Left cardiac atrium (tissue), 4 donors: ENCODE measurements at places on chromosomes 7 and 10. TPM values are rescaled to one million over a fixed set of nuclear protein-coding genes. Genes with fewer than 3 reads are reported as not detected.

Gene THNSL1
- 2.6 TPM for total RNA-seq

- DNase-seq, result no peak
Measured at GRCh38 chr7:14606101-14606500, 296.4 kb downstream of the DGKB start.

DNA sequence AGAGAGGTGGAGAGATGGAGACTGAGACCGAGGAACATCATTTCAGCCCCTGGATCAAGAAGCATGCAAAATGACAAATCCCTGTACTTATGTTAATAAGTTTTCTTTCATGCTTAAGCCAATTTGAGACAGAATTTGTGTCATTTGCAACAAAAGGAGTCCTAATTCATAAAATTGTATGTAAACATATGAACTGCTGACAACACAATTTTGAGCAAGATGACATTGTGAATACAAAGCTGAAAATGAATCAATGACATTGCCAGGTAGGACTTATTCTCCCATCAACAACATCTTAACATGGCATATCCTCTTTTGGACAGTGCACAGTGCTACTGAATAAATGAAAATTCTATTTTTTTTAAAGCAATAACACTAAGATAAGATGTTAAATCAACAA lies 264.0 kb downstream of the WDR11 start:
- DNase-seq, result no peak

Gene LLCFC1
- total RNA-seq, result not detected

GRCh38 chr10:21069929-21070700 lies 173.0 kb upstream of the NEBL start:
- no peak for DNase-seq

DNA sequence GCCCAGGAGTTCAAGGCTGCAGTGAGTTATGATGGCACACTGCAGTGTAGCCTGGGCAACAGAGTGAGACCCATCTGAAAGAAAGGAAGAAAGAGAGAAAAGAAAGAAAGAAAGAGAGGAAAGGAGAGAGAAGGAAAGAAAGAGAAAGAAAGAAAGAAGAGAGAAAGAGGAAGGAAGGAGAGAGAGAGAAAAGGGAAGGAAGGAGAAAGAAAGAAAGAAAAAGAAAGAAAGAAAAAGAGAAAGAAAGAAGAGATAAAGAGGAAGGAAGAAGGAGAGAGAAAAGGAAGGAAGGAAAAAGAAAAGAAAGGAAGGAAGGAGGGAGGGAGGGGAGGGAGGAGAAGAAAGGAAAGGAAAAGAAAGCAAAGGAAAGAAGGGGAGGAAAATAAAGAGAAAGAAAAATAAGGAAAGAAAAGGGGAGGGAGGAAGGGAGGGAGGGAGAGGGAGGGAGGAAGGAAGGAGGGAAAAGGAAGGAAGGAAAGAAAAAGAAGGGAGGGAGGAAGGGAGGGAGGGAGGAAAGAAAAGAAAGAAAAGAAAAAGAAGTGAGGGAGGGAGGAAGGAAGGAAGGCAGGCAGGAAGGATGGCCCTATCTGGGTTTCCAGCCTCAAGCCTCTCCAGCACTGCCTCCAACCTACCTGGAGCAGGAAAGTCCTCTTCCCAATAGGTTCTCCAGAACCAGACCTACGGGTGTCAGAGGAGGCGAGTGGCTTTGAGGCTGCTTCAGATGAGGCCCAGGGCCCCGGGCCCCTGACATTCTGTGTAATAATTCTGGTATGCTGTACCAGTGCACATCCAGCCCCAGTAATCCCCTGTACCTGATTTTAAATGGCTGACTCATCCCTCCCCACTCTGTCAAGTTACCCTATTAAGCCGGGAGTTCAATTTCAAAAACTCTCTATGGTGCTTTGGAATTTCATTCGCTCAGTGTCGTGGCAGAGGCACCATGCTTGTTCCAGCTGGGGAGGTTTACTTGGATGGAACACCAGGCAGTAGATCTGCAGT lies 6.8 kb upstream of the PARD3 start:
- DNase-seq, result no peak

- no peak for DNase-seq
Measured at GRCh38 chr10:52706332-52707070, 66.1 kb downstream of the MBL2 start.

DNA sequence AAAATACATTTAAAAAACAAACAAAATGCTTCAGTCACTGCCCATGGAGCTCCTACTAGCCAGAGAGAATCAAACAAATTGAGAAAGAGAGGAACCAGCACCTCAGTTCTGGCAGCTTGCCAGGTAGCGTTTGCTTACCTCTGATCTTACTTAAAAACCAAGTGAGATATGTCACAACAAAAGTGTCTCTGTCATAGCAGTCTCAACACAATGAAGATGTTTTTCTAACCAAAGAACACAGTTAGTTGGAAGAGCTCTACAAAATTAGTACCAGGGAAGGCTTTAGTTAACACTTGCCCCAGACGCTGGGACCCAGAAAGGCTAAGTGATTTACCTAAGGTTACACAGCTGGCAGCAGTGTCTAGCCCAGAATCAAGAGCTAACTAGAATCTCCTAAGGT lies 3.4 kb downstream of the DOCK4 start:
- DNase-seq, result peak; percentile 52

Gene FAM131B
- total RNA-seq, result 0.97 TPM

DNA sequence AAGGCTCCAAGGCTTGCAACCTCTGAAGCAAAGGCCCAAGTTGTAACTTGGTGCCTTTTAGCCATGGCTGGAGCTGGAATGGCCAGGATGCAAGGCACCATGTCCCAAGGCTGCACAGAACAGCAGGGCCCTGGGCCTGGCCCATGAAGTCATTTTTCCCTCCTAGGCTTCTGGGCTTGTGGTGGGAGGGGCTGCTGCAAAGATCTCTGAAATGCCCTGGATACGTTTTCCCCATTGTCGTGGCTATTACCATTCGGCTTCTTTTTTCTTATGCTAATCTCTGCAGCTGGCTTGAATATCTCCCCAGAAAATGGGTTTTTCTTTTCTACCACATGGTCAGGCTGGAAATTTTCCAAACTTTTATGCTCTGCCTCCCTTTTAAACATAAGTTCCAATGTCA lies 234.2 kb downstream of the CDK14 start:
- no peak for DNase-seq

DNA sequence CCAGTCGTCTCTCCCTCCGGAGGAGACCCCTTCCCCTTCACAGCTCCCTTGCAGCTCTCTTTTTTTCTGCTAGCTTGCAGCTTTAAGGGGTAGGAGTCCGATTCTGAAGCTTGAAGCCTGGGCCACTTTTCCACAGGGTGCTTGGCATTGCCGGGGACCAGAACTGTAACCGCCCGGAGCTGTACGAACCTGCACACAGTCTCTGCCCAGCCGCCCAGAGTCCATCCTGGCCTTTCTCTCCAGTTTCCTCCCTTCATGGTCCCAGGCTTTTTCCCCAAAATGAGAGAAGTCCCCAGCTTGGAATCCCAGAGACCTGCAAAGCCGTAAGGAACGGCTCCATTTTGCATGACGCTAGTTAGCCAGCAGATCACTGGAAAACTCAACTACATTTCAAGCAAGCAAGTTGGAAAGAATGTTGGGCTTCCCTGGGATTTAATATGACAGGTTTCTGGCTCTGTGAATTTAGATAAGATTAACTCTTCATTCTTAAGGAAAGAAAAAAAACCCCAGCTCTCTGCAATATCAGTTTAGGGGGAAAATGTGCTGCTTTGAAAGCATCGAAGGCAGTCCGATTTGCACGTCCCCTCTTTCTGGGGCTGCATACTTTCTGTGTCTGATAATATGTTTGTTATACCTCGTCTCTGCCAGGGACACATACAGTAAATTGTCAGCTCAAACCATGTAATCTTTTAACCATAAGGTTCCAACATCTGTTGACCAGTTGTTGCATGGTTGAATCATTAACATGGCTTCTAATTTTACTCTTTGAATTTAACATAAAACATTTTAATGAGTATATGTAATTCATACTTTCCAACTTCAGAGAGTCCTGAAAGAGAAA lies 190.0 kb upstream of the LYZL2 start:
- no peak for DNase-seq

- DNase-seq, result no peak
Measured at GRCh38 chr10:17316488-17317170, 88.6 kb downstream of the VIM start.

DNA sequence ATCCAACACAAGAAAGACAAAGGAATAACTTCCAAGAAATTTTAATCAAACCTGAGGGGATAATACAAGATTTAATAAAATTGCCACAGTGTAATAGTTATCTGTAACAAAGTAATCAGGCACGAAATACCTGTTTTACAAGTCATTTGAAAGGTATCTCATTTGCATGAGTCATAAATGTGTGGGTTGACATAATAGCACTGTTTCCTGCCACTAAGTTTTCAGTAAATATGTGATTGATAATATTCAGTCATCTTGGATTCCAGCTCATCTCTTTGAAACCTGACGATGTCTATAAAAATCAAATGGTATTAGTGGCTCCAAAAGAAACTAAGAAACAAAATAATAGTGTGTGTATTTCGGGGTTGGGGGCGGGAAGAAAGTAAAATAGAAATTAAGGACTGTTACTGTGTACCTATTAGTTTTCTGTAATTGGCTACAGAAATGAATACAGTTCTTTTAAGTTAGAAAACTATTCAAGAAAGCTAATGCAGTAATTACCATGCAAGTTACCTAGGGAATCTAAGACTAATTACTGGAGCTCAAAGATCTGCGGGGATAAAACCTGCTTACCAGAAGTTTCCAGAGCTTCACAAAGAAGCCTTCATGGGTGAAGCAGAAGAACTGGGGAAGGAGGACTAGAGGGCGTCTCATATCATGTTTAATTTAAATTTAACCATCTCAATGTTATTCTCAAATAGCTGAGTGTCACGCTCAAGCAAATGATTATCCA lies 100.7 kb downstream of the ST8SIA6 start:
- DNase-seq, result no peak

Gene ERCC6
- 17.1 TPM for total RNA-seq

Gene GRM3
- not detected for total RNA-seq

DNA sequence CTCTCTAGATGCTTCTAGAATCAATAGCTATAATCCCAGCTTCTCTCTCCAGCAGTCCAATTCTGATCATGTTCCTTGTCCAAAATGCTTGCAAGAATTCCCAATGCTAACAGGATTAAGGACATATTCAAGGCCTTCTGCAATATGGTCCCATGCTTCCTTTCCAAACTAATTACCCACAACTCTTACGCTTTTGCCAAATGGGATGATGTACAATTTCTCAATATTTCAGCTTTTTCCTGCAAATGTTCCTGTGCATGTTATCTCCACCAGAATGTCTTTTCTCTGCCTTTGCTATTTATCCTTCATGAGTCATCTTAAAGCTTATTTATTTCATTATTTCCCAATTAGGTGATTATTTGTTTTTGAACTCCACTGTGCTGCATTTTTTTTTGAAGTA lies 556.4 kb downstream of the SORCS1 start:
- no peak for DNase-seq

GRCh38 chr10:69479240-69480067 lies 28.2 kb downstream of the TSPAN15 start:
- peak; percentile 57 for DNase-seq

DNA sequence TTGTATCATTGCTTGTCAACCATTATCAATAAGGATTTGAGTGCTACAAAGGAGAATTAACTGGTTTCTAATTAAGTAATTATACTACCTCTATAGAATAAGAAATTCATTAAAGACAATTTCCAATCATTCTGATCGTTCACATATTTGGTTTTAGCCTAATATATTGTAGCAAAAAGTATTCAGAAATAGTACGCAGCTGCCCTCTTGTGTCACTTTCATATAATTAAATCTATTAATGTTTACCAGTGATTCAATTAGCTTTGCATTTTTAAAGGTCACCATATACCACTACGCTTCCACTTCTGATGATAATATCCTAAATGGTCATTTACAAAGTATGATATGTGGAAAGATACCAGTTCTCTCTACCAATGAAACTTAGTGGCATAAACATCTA lies 128.3 kb downstream of the NEBL start:
- DNase-seq, result no peak

DNA sequence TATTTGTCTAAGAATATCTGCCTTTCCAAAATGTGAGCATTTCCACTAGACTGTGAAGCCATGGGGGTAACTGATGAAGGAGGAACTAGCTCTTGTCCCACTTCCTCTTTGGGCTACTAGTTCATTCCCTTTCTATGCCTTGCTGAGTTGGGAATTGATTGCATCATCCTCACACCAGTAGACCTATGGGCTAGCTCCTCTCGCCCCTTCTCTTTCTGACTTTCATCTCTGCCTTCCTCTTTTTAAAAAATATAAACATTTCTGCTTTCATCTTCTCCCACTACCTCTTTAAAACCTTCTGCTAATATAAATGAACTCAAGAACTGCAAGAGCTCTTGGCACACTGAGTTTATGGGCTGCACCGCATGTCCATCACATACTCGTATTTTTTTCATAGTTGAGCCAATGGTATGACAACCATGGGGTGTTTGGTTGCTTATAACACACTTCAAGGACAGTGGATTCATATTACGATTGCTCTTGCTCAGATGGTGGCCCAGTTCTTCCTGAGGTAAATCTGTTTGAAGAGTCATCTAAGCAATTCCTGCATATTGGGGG lies 182.0 kb downstream of the REEP3 start:
- DNase-seq, result no peak

- DNase-seq, result no peak
Measured at GRCh38 chr10:48279081-48279751, 4.7 kb upstream of the FRMPD2 start.

DNA sequence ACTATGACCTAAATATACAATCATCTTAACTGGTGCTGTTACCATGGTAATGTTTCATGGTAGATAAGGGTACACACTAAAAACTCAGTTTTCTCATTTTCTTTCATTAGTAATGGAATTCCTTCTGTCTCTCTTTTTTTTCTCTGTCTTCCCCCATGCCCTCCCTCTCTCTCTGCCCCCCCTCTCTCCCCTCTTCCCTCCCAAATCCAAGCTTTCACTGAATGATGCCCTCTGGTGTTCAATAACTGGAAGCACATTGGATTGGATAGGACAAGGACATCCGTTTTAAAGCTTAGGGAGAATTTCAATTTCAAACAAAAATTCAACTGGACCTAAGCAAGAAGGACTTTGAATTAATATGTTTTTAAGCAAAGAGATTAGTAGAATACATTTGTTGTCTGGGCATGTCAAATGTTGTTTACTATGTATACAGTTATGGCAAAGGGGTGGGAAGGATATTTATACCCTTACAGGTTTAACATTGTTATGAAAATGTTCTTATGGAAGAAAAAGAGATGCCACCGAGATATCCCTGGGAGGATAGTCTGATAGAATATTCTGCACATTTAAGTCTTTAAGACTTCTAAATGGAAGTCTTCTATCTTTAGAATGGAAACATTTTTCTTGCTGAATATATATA lies 6.1 kb downstream of the CHRM2 start:
- no peak for DNase-seq

GRCh38 chr7:51154201-51154600 lies 162.4 kb downstream of the COBL start:
- no peak for DNase-seq

DNA sequence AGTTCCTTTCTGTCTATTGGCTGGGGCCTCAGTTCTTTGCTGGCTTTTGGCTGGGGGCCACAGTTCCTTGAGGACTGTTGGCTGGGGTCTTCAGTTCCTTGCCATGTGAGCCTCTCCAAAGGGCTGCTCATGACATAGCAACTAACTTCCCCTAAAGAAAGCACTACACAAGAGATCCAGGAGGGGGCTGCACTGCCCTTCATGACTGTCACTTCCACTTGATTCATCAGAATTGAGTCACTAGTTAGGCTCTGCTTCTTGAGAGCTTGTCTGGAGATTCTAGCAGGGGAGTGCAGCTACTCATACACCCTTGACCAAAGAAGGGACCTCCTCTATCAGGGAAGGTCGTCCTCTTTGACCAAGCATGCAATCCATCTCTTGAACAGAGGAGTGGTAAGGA lies 38.0 kb upstream of the MKX start:
- no peak for DNase-seq

Gene HMX2
- not detected for total RNA-seq

- DNase-seq, result no peak
Measured at GRCh38 chr7:68484731-68485130, 1113.5 kb upstream of the AUTS2 start.
